ENCODE measurements at places on chromosomes 5 and 9.

DNA sequence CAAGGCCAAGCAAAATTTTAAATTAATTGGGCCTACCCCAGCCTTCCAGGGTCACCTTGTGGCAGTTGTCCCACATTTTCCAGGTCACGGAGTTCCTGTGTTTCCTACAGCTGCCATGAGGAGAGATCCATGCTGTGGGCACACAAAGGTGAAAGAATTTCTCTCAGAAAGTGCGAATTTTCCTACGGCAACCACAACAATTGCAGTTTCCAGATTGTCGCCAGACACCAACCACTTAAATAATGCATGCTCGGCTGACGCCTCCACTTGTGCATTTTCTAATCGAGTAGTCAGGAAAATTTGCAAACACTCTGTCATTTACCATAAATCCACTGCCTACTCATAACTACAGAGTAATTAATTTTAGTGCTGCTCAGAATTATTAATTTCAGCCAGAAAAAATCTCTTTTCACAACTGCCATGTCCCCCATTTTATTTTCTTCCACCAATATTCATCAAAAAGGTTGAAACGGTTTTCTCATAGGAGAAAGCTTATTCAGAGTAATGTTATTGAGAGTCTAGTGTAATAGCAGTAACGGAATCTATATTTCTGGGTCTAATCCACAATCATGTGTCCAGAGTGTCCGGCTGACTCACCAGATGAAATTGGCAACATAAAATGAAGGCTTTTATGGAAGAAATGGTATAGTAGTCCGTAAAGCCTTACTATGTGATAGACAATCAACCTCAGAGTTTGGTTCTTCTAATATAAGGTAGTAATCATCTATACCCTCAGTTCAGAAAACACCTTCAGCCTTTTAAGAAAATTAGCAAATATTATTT lies 389.8 kb downstream of the NR2F1-AS1 start:
- no peak for DNase-seq

DNA sequence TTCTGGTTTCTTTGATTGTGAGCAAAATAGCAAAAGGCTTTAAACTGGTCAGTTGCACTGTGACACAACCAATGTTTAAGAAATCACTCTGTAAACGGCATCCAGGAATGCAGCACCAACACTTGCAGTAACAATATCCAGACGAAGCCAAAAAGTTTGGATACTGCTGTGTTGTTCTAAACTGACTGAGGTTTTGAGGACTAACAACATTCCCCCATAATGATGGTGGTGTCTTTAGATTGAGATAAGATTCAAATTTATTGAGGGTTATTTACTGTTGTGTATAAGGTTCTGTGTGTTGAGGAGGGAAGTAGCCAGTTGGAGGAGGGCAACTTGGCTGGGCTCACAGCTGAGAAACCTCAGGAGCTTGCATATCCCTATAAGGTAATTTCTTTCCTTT lies 353.6 kb downstream of the BNC2 start:
- DNase-seq: no peak

DNA sequence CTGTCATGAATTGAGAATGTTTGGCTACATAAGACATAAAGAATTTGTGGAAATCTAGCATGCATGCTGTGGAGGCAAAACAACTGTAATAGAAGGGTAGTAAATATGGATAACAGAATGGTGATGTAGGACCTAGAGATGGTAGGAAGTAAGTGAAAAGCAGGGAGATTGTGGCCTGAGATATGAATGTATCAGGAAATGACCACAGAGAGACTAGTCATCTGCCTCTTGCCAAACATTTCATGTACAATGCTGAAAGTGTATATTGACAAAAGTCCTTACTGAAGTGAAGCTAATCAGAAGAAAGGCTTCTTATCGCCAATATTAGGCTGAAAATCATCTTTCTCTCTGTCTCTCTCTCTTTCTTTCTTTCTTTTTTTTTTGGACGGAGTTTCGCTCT lies 873.1 kb upstream of the CTNND2 start:
- no peak for DNase-seq

- DNase-seq: no peak
Observed at GRCh38 chr9:115088860-115089259, 29.1 kb downstream of the TNC start.

DNA sequence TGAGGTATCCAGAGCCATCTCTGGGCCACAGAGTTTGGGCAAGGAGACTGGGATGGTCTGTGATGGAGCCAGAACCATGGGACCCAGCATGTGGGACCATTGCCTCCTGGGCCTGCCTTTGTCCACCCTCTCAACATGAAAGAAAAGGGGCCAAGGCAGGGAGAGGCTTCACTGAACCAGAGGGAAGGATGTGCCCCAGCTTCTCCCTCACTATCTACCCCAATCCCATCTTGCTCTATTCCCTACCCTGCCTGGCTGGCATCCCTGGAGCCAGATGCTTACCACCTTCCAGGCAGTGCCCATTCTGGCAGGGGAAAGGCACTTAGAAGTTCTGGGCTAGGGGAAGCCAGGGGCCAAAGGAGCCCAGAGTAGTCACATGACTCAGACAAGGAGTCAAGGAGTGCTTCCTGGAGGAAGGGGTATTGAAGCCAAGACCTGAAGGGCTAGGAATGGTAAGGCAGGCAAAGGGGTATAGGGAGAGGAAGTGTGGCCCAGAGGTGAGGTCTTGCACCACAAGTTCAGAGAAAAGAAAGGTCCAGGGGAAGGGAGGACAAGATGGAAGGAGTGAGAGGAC lies 9.8 kb downstream of the PDLIM4 start:
- DNase-seq: no peak

DNA sequence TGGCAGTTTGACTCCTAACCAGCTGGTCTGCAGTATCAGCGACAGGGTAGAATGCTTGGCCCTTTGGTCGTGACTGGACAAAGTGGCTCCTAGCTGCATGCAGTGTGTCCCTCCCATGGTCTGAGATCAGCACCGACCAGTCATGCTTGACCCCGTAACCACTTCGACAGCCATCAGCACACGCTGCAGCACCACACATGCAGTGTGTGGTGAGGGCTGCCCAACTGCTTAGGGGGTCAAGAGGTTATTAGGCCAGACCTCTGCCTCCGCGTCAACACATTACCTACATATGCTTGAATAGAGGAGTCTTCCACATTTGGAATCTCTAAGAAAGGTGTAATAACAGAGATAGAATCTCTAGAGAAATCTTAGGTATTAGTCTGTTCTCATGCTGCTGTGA lies 139.1 kb downstream of the FSTL4 start:
- DNase-seq: no peak

DNA sequence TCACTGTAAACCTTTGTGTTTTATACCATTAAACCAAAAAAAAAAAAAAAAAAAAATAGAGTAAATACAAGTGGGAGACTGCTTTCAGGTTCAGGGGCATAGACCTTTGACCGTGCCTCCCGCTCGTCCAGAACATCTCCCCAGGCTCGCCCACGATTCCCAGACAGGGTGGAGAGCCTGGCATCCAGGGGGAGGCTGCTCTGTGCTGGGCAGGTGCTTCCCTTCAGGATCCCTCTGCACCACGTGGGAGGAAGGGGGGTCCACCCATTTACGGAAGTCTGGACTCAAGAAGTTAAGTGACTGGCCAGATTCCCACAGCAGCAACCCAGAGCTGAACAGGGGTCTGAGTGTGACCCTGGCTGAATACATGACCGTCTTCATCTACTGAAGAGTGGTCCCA lies 125.4 kb upstream of the LMX1B start:
- DNase-seq: no peak

GRCh38 chr5:151047814-151048425 lies 27.5 kb downstream of the GPX3 start:
- no peak for DNase-seq

GRCh38 chr9:15851766-15852165 lies 298.9 kb downstream of the CCDC171 start:
- no peak for DNase-seq

DNA sequence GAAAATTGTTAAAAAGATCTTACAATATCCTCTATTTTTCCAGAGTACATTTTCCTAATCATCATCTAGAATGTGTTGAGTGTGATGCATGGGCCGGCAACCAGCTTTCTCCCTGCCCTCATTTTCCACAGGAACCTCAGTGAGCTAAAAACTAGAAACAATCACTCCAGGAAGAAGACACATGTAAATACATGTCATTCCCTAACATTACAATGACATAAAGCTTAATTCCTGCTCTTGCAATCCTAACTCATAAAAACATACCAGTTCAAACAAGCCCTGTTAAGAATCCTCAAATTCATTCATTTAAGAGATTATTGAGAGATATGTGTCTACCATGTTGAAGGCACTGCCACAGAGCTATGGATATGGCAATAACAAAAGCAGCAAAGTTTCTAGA lies 18.5 kb upstream of the ZNF622 start:
- no peak for DNase-seq

DNA sequence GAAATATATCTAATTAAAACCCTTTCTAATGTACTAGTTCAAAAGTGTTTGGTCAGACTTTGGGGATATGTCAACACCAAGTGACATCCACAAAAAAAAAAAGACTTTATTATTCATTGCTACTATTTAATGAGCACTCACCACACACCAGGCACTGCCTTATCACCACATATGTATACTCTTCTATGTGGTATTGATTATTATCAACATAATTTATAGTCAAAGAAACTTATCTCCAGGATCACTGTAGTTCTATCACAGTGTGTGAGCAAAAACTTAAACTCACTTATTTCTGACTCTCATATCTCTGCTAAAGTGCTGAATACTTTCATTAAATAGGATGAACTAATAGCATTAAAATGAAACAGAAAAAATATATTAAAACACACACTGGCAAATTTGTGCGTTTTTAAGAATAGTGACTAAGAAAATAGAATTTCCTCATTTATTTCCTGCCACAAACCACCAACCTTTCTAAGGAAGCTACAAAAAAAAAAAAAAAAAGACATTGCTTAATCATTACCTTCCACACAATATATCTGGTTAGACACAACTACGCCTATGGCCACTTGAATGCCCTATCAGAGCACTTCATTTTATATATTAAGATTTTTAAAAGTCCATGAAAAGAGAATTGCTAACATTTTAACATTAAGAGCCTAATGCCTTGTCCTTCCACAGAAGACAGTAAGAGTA lies 12.8 kb downstream of the SLCO4C1 start:
- no peak for DNase-seq

- DNase-seq: no peak
Observed at GRCh38 chr5:32027717-32028458, 146.2 kb downstream of the GOLPH3 start.

GRCh38 chr5:88544671-88545070 lies 276.0 kb upstream of the TMEM161B start:
- DNase-seq: no peak

DNA sequence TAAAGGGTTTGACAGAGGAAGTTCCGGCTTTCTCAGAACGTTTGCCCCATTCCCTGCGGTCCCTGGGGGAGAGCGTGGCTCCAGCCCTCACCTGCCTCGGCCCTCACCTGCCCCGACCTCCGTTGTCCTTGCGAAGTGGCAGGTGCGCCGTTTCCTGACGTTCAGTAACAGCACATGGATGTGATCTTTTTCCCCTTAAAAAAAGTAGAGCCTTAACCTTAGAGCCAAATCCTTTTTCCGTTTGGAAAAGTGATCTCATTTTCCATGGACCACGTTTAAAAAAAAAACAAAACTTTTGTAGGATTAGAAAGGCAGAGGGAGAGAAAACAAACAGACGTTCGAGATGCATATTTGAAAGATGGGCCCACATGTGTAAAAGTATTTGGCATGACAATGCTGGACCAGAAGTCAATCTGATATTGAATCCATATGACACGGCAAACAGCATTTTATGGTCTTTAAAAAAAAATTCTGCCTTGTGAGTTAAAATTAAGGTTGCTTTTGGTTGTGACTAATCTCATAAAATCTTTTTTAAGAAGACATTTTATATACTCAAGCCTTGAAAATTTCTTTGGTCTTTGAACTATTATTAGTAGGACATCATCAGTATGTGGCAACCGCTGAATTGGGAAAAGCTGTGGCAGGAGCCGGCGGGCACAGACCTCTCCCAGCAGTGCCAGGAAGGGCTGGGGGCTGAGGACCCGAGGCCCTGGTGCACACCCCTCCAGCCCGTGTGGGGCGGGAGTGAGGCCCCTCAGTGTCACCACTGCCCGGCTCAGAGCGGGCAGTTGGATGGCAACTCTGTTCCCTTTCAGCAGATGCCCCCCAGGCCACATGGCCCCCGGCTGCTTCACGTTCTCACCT lies 42.5 kb upstream of the EXOC3 start:
- no peak for DNase-seq

DNA sequence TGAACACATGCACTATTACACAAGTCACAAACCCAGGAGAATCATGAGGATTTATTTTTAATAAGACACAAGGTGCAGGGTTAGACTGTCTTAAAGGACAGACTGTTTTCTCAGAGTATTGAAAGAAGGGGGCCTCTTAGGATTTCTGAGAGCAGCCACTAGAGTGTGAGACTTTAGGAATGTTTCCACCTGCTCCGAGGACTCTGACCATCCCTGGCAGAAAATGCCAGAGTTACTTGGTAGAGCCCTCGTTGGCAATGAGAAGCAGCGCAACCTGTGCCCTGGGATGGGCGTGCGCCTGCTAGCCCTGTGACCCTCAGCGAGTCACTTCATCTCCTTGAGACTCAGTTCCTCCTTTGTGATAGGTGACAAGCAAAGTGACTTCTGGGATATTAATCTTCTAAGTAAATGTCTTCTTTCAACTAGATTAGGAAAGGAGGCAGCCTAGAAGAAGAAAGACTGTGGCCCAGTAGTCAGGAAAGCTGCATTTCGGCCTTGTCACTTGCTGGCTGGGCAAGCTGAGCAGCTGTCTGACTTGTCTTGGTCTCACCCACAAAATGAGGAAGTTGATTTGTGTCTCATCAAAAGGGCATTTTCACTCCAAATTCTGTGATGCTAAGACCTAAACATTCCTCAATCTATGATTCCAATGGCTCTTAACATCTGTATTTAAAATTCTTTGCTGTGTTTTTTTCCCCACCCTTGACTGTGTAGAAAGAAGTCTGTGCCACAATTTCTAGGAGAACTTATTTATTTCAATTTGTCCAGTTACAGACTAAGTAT lies 60.5 kb downstream of the PTCD2 start:
- DNase-seq: no peak

DNA sequence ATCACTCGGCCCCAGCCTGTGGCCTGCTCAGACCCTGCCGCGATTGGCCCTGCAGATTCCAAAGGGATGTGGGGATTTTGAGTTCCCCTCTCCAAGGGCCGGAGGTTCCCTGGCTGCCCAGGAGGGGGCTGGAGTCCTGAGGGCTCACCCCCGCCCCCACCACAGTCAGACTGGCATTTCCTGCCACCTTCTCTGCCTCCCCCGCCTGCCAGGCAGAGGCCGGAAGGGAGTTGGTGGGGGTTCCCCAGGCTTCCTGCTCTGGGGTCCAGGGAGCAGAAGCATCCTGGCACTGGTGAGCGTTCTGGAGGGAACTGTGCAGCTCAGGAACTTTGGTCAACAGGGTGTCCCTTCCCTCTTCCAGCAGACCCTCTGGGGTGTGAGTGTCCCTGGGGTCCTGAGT lies 70.6 kb downstream of the RXRA start:
- DNase-seq: peak; percentile 27

Measured in stimulated activated CD4-positive, alpha-beta T cell treated with anti-CD3 and anti-CD28 coated beads, Interleukin-1b, Interleukin-23, amount 100 ng/mL, for 1 hour (primary cell).